ENCODE measurements at places on chromosomes 5 and 9. TPM values are rescaled to one million over a fixed set of nuclear protein-coding genes. Genes with fewer than 3 reads are reported as not detected.
A peak's percentile ranks its signal among the peaks of the same experiment; 100 is the strongest.

Gene LECT2
- total RNA-seq: not detected

Gene COL23A1
- total RNA-seq: 0.10 TPM

Gene NKD2
- 0.32 TPM for total RNA-seq

Gene MAST4
- total RNA-seq: 26.8 TPM

Gene MAMDC4
- 11.8 TPM for total RNA-seq

Gene FBXL7
- total RNA-seq: not detected

Gene ELOVL7
- 10.3 TPM for total RNA-seq

Gene SLC44A1
- total RNA-seq: 15.9 TPM

Gene DRD1
- total RNA-seq: not detected

Gene HAVCR1
- total RNA-seq: 0.42 TPM

- no peak for DNase-seq
Observed at GRCh38 chr9:128005923-128006322, 25.1 kb upstream of the EEIG1 start.

DNA sequence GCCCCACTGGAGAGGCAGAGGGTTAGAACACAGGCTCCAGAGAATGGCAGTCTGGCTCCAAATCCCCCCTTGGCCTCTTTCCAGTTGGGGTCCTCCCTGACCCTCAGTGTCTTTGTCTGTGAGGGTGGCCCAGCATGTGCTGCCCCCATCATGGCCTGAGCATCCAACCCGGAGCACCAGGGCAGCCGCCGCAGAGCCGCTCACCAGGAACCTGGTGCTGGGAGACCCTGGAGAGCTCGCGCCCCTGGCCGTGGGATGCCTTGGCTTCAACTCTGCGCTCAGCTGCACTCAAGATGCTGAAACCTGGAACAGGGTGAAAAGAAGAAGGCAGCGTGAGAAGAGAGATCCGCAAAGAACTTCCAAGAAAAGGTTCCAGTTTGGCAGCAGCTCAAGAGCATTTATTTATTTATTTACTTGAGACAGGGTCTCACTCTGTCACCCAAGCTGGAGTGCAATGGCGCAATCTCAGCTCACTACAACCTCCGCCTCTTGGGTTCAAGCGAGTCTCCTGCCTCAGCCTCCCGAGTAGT, 3.8 kb downstream of the CCDC187 start:
- no peak for DNase-seq

GRCh38 chr5:24363789-24364481, 280.8 kb downstream of the CDH10 start:
- peak; percentile 52 for DNase-seq

DNA sequence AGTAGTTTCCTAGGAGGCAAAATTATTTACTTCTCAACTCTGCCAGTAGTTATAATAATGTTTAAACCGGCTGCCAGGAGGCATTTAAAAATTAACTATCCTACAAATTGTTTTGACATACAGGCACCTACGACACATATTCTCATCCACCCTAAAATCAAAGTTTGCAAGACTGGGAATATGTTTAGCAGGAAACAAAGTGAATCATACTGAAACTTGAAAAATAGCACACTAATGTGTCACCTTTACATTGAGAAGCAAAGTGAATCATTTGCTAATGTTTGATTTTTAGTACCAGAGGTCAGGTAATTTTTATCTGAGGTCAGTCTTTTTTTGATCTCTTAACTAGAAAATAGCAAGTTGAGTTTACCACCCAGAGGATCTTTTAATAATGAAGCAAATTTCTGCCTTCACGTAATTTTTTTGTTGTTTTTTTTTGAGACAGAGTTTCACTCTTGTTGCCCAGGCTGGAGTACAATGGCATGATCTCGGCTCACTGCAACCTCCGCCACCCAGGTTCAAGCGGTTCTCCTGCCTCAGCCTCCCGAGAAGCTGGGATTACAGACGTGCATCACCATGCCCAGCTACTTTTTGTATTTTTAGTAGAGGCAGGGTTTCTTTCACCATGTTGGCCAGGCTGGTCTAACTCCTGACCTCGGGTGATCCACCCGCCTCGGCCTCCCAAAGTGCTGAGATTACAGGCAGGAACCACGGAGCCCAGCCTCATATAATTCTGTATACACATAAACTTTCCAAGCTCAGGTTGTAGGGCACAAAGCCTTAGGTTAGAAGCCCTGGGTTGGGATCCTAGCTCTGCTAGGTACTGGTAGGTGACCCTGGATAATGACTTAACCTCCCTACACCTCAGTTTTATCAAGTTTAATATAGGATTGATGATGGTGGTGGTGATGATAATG, 124.3 kb downstream of the UGCG start:
- peak; percentile 74 for DNase-seq

- no peak for DNase-seq
Observed at GRCh38 chr9:105128908-105129600, 115.4 kb upstream of the SLC44A1 start.

- DNase-seq: no peak
Observed at GRCh38 chr5:172335721-172336120, 52.2 kb upstream of the UBTD2 start.

GRCh38 chr5:17213938-17214337, 3.5 kb upstream of the BASP1 start:
- no peak for DNase-seq

DNA sequence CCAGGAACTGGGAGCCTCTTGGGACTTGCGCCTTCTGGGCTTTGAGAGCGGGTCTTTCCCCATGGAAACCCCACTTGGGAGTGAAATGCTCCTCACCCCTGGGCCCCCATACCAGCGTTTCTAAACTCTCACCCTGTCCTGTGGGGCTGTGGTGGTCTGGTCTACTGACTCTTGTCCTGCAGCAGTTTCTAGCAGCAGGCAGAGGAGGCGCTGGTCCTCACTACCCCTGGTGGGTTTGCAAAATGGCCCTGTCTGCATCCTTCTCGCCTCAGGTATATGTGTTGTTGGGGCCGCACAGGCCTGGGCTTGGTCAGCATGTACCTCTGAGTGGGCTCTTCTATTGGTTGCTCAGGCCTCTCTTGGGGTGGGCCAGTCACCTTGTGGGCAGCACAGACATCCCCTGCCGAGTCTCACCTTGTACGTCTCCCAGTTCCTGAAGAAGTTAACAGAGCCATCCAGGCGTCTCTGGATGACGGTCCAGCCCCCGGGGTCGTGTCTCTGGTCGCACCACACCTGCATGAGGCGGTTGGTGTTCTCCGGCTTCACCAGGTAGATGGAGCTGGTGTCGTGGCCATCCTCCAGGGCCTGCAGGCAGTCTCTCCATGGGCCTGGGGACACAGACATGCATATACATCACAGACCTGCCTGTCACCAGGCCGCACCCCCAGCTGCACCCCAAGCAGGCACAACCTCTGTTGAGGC, 29.0 kb downstream of the ANGPTL2 start:
- DNase-seq: no peak

DNA sequence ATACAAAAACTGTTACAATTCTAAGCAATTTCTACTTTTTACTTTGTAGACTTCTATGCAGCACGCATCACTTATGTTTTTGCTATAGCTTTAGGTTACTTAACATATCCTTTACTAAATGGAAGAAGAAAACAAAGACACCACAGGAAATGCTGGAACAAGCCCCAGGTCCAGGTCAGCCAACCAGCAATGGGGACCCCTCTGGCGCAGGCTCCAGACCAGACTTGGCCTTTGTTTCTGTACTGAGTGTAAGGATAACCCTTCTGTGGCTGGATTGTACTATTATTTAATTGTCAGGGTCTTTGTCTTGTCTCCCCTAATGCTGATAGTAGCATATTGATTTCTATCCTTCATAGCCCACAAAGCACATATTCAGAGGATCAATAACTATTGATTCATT, 4.2 kb downstream of the SEMA4D start:
- no peak for DNase-seq

DNA sequence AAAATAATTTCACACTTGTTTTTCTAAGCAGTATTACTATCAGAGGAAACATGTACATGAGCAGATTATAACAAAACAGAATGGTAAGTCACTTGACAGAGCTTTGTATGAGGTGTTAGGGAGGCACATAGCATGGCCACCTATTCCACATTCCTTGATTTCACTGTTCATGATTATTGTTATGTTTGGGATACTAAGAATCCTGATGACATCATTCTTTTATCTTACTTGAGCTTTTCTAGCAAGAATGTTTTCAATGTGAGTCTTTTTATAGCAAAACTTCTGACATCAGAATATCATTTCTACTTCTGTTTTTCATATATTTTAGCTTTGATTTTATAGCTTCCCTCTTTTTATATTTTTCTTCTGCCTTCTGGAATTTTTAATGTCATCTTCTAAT, 208.2 kb downstream of the DMRTA1 start:
- DNase-seq: no peak
